Stimulated activated CD8-positive, alpha-beta memory T cell treated with anti-CD3 and anti-CD28 coated beads, Interleukin-4, amount 100 ng/mL, for 48 hours (primary cell): ENCODE measurements at places on chromosomes 5 and 9.

DNA sequence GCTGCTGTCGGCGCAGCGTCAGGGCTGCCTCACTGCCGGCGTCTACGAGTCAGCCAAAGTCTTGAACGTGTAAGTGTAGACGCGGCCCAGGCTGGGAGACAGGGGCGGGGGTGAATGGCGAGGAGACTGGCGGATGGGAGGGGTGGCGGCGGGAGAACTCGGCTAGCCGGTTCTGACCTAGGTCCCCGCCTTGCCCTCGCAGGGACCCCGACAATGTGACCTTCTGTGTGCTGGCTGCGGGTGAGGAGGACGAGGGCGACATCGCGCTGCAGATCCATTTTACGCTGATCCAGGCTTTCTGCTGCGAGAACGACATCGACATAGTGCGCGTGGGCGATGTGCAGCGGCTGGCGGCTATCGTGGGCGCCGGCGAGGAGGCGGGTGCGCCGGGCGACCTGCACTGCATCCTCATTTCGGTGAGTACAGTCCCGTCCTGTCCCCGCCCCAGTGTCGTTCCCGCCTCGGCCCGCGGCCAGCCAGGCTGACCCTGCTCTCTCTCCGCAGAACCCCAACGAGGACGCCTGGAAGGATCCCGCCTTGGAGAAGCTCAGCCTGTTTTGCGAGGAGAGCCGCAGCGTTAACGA, 745 bp downstream of the GADD45G start:
- peak; percentile 72 for DNase-seq

DNA sequence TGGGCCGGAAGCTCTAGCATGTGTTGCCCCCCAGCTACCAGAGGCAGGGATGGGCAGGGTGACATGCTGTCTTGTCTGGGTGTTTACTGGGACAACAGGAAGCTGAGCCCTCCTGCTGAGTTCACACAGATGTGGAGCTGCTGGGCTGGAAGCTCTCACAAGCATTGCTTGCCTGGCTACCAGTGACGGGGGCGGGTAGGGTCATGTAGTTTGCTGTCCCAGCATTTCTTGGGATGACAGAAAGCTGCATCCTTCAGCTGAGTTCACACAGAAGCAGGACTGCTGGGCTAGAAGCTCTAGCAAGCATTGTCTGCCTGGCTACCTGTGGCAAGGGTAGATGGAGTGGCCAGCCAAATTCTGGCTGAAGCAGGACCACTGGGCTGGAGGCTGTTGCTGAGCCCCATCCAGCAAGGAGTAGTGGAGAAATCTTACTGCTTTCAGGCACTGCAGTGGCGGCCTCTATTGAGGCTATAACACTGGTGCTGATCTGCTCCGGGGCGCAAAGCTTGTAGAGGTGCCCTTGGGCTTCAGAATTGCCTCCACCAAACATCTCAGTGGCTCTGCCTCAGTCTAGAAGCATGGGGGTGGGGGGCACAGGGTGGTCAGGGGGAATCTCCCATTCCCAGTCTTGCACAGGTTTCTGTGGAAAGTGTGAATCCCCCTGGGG, 25.1 kb downstream of the POLK start:
- no peak for DNase-seq

DNA sequence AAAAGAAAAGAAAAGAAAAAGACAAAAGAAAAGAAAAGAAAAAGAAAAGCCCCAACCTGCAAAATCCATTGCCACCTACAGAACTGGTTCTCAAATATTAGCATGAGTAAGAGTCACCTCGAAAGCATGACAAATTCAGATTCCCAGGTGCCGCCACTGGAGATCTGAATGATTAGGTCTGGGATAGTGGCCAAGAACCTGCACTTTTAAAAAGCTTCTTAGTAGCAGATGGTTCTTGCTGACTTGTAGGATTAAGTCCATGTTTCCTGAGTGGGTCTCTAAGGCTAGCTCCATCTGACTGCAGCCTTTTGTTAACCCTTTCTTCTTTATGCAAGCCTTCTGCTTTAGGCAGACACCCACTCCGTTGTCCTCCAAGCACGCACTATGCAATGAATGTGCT, 178.5 kb upstream of the CDH18 start:
- DNase-seq = no peak

- no peak for DNase-seq
These were observed 323.4 kb downstream of the TMEM161B start for GRCh38 chr5:87945286-87945650.

GRCh38 chr9:110933350-110934001, 104.8 kb downstream of the LPAR1 start:
- no peak for DNase-seq

GRCh38 chr5:126754609-126755008, 22.3 kb upstream of the LMNB1 start:
- no peak for DNase-seq

- DNase-seq = peak; percentile 33
These were observed 35.7 kb downstream of the SLC6A3 start for GRCh38 chr5:1409381-1410110.

GRCh38 chr9:124475158-124475867, 25.1 kb downstream of the ADGRD2 start:
- DNase-seq = no peak

GRCh38 chr5:56543441-56544388, 271.6 kb upstream of the MAP3K1 start:
- no peak for DNase-seq

DNA sequence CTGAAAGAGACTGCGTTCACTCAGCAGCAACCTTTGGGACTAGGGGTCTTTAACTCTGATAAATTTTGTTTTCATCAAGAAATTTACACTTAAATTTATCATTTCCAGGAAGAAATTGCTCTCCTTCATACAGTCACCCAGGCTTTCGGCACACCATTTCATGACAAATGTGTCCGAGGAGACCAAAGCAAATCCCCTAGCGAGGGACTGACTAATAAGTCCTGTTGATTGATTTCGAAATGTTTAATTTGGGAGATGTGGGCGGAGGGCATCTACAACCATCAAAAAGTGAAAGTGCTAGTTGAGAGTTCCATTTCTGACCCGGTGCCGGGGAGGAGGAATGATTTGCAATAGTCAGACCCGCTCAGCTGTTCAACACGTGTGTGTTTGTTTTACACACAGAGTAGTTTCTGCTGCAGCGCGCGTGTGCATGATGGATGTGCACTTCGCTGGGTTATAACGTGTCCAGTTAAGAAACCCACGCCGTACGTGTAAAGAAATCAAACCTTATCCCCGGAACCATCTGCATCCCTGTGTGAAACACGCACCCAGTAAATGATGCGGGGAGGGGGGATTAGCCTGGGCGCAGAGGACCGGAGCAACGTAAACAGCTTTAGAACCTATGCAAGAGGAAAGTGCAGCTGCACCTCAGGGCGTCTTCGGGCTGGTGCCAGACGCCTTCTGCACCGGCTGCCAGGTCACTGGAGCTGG, 845 bp upstream of the NR4A3 start:
- DNase-seq = peak; percentile 79

- no peak for DNase-seq
These were observed 116.2 kb downstream of the MAN2A1 start for GRCh38 chr5:109805883-109806282.

GRCh38 chr9:98559561-98559960, 149.2 kb downstream of the GABBR2 start:
- no peak for DNase-seq

- no peak for DNase-seq
These were observed 67.4 kb downstream of the GNAQ start for GRCh38 chr9:77964258-77964657.

- no peak for DNase-seq
These were observed 600.5 kb downstream of the NR2F1-AS1 start for GRCh38 chr5:92980491-92980890.

DNA sequence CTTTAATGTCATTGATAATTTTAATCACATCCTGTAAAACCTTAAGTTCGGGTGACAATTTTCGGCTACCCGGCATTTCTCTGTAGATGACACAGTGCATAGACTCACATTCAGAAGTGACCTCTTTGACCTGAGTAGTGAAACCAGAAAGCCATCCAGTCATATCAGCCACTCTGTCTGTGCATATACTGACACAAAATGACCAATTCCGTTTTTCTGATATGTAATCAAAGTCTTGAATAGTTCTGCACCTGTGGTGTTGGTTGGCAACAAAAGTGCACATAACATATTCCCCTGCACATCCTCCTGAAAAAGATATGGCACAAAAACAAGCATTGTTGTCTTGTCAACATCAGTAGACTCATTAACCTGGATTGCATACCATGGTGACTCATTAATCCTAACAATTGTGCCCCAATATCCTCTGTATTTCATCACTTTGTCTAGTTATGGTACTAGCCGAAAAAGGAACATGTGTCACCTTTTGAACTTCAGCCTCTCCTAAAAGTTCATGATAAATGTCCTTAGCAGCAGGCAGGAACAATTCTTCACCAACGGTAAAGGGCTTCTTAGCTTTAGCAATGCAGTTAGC, 4.6 kb upstream of the HNRNPA0 start:
- DNase-seq = no peak

DNA sequence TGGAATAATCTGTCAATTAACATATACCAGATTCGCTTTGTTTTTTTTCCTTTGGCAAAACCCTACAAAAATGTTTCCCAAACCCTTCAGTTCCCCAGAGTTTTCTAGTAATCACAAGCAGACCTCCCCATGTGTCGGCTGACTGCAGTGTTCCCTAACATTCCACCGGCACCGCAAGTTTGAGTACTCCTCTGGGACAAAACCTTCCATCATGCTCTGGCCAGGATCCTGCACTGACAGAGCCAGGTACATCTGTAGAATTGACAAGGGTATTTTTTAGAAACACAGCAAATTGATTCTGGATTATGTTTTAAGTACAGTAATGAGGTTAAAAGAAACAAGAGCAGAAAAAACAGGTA, 174.7 kb downstream of the GAS1 start:
- DNase-seq = no peak

GRCh38 chr9:94860678-94861588, 134.4 kb downstream of the AOPEP start:
- peak; percentile 68 for DNase-seq

GRCh38 chr5:143879646-143880045, 67.7 kb downstream of the HMHB1 start:
- DNase-seq = no peak

- no peak for DNase-seq
These were observed 351.9 kb upstream of the IRX2 start for GRCh38 chr5:3103262-3103811.

DNA sequence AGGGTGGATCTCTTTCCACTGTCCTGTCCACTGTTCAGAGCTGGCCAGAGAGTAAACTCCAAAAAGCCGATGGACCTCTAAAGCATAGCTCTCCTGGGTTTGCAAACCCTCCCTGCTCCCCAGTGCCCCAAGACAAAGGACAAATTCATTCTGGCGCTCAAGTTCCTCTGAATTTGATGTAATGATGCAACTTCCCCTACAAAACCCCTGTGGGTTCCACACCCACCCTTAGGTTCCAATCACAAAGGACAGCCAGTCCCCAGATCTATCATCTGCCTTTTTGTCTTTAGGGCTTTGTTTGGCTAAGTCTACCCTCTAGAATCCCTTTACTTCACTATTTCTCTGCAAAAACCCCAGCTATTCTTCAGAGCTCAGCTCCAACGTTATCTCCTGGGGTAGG, 57.4 kb upstream of the SLC25A51 start:
- DNase-seq = no peak

DNA sequence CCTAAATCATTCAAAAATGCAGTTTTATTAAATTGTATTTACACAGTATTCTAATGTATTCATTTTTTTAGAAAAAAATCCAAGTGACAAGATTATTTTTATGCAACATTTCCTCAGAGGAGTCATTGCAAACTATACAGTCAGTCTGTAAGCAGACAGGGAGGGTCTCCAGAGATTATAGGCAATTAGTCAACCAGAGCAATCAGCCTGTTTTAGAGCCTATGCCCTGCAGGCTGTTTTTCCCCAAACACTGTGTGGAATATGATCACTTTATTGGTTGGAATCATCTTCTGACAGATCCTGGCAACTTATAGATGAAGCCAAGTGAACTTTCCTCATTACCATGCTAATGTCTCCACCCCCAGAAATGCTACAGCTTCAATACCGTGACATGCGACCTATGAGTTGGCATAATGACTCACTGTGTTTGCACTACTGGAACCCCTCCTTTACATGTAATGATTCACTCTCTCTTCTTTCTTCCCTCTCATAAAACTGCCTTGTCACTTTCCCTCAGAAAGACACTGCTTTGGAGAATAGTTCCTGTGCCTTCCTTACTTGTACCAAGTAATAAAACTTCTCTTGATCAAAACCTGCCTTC, 577.7 kb upstream of the FTMT start:
- no peak for DNase-seq

DNA sequence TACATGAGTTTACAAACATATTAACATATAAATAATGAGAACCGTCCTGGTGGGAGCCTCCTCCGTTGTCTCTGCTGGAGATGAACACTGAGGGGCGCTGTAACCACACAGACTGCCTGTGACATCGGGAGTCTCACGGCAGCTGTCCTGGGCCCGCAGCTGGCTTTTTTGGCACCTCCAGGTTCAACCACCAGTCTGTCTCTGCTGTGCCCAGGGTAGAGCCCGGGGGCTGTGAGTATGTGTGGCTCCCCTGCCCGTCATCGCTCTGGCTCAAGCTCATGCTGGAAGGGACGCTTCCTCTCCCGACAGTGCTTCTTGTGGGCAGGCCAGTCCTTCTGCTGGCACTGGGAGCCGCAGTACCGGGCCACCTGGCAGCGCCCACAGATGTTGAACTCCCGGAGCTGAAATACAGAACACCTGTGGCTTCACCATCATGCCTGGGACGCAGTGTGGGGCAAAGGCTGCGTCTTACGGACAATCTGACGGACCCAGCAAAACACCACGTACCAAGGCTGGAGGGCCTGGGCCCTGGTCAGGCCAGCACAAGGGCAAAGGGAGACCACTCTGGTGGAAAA, 3.6 kb upstream of the DPH7 start:
- DNase-seq = no peak

DNA sequence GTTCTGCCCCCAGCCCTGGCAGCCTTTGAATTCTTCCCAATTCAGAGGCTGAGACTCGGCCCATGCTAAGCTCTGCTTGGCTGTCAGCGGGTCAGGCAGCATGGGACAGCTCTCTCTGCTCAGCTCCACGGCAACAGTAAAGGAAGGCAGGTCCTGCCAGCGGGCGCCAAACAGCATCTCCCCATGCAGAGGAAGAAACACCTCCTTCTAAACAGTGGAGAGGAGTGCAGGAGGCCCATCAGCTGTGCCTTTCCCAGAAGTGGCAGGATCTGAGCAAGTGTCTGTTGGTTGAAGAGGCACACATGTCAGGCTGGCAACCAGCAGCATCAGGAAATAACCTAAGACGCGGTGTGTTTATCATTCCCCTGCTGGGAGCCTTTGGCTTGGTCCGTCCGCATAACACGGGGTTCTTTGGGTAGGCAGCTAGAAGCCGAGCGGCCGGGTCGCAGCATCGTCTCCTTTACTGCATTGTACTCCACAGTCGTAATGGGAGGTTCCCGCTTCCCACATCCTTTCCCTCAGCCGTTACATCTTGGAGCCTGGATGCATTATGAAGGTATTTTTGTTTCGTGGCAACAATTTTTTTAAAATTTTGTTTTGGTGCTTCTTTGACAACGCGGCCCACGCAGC, 42.7 kb upstream of the NCS1 start:
- DNase-seq = peak; percentile 62
